MCF 10A (cell line): ENCODE measurements at places on chromosomes 3 and 15. TPM values are rescaled to one million over a fixed set of nuclear protein-coding genes. Genes with fewer than 3 reads are reported as not detected.

GRCh38 chr3:171649911-171650592, 160.2 kb downstream of the PLD1 start:
- H3K27me3 ChIP-seq: no peaks in the 10 kb centered on the region
- peaks cover 8% of the 10 kb centered on the region for H3K4me1 ChIP-seq
- no peak overlapping the region for H3K4me3 ChIP-seq
- H3K27ac ChIP-seq: no peak overlapping the region

UTS2B gene
- total RNA-seq: 0.26 TPM in 1 of 2 replicates, not detected in the other

SNTN gene
- not detected in 2 replicates for total RNA-seq

DNA sequence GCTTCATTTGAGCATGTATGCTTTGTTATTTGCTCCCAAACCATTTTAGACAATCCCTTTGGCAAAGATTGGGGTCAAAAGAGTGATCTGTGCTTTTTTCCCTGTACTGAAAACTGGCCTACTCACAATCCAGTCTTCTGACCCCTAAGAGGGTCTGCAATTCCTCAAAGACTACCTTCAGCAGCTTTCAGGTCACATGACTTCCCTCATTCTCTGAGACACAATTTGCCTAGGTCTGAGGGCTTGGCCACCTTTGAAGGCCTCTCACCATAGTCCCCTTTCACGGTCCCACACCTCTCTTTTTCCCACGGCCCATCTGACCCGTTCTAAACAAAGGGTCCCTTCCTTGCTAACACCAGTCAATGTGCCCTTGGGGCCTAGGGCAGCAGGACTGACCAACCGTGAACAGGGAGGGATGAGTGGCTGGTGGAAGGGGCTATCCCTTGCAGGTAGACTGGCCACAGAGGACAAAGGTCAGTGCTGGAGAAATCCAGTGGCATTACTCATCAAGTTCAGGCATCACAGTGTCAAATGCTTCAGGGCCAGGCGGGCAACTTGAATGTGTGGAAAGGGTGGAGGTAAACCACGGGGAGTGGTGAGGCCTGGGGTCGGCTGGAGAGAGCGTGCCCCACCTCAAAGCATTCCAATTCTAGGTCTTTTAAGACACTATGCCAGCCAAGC, 10.8 kb downstream of the RASL12 start:
- no peak overlapping the region for H3K4me3 ChIP-seq
- no peak overlapping the region for H3K27ac ChIP-seq
- no peaks in the 10 kb centered on the region for H3K36me3 ChIP-seq
- DNase-seq: no peak
- peaks cover 4% of the 10 kb centered on the region for H3K4me1 ChIP-seq

GRCh38 chr15:42845581-42845980, 75.0 kb downstream of the TTBK2 start:
- peaks cover 5% of the 10 kb centered on the region for H3K36me3 ChIP-seq
- no peak overlapping the region for H3K4me3 ChIP-seq
- peak; percentile 18 for DNase-seq
- H3K27me3 ChIP-seq: no peaks in the 10 kb centered on the region

DNA sequence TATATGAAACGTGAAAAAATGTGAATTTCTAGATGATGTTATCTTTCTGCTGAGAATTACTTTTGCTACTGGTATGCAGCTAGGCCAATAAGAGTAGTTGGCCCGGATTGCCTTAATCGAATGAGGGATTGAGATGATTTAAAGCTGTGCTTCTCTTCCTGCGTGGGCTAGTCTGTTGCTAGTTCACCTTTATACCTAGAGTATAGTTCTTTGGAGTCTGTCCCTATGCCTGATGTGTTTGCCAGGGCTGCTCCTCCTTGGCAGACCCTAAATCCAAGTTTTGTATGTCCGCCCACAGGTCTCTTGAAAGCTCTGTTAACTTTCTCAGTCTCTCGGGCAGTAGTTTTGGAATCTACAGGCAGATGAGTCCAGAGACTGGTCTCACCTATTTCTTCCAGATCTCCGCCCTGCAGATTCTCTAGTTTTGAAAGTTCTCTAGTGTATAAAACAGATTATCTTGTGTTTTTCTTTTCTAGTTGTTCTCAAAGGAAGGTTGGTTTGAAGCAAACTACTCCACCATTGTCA, 64.9 kb downstream of the MEF2A start:
- H3K36me3 ChIP-seq: peaks cover 20% of the 10 kb centered on the region
- no peaks in the 10 kb centered on the region for H3K27me3 ChIP-seq
- no peak overlapping the region for H3K4me3 ChIP-seq
- peaks cover 30% of the 10 kb centered on the region for H3K4me1 ChIP-seq
- no peak for DNase-seq

EFHB gene
- 1.4 and 1.5 TPM in 2 replicates for total RNA-seq

DNA sequence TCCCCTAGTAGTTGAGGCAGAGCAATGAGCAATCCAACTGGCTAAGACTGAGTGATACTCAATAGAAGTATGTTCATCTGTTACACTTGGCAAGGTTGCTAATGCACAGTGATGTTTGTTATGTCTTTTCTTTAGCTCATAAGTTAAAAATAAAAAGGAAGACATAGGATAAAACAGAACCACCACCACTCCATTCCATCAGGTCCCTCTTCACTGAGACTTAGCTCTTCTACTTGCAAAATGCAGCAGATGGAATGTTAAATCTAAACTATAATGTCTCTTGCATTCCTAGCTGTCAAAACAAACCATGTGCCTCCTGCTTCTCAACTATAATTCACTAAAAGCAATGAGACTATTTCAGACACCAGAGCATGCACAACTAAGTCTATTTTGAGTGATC, 265.6 kb upstream of the UBE2E2 start:
- no peaks in the 10 kb centered on the region for H3K27me3 ChIP-seq
- H3K4me3 ChIP-seq: no peak overlapping the region
- no peak for DNase-seq
- no peaks in the 10 kb centered on the region for H3K4me1 ChIP-seq
- H3K36me3 ChIP-seq: peaks cover 6% of the 10 kb centered on the region

PPM1L gene
- total RNA-seq: 1.7 and 2.1 TPM in 2 replicates

DNA sequence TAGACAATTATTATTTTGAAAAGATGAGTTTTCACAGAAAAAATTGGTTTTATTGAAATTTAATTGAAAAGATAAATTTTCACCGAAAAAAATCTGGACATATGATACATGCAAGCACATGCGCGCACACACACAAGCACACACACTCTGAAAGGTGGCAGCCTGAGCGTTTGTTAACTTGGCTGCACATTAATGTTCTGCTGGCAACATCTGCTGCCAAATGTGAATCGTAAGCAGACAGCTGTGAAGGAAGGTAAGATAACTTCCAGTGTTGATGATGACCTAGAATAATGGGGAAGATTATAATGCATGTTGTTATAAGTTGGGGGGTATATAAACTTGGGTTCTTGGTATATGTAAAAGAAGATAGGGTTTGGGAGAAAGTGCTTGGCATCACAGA, 18.4 kb upstream of the CMTM7 start:
- no peaks in the 10 kb centered on the region for H3K4me1 ChIP-seq
- no peak overlapping the region for H3K27ac ChIP-seq

- DNase-seq: no peak
- peaks cover 12% of the 10 kb centered on the region for H3K4me1 ChIP-seq
- no peak overlapping the region for H3K4me3 ChIP-seq
- H3K36me3 ChIP-seq: no peaks in the 10 kb centered on the region
Measured at GRCh38 chr3:98770261-98771039, 7.3 kb downstream of the ST3GAL6 start.

GRCh38 chr3:32443478-32443877, 51.8 kb downstream of the CMTM7 start:
- peak; percentile 82 for DNase-seq
- H3K4me1 ChIP-seq: peaks cover 5% of the 10 kb centered on the region
- H3K4me3 ChIP-seq: no peak overlapping the region
- no peaks in the 10 kb centered on the region for H3K27me3 ChIP-seq
- H3K27ac ChIP-seq: no peak overlapping the region
- peaks cover 17% of the 10 kb centered on the region for H3K36me3 ChIP-seq

GRCh38 chr15:78850352-78850751, 22.3 kb upstream of the MORF4L1 start:
- H3K4me3 ChIP-seq: no peak overlapping the region
- no peaks in the 10 kb centered on the region for H3K4me1 ChIP-seq
- no peaks in the 10 kb centered on the region for H3K27me3 ChIP-seq
- DNase-seq: no peak
- H3K36me3 ChIP-seq: no peaks in the 10 kb centered on the region

GRCh38 chr15:65740148-65740547, 51.9 kb downstream of the DENND4A start:
- DNase-seq: peak; percentile 2
- no peaks in the 10 kb centered on the region for H3K4me1 ChIP-seq
- H3K36me3 ChIP-seq: peaks cover 26% of the 10 kb centered on the region

GRCh38 chr3:172152874-172153273, 113.5 kb downstream of the FNDC3B start:
- H3K27ac ChIP-seq: peak overlapping the region; percentile 88
- H3K4me1 ChIP-seq: peaks cover 49% of the 10 kb centered on the region
- peak; percentile 58 for DNase-seq
- H3K36me3 ChIP-seq: peaks cover 8% of the 10 kb centered on the region
- peak overlapping the region; percentile 53 for H3K4me3 ChIP-seq

- no peaks in the 10 kb centered on the region for H3K36me3 ChIP-seq
- H3K4me3 ChIP-seq: no peak overlapping the region
- H3K27me3 ChIP-seq: peaks cover 23% of the 10 kb centered on the region
- no peak overlapping the region for H3K27ac ChIP-seq
Measured at GRCh38 chr3:25424614-25425013, 3.4 kb upstream of the RARB start.

DNA sequence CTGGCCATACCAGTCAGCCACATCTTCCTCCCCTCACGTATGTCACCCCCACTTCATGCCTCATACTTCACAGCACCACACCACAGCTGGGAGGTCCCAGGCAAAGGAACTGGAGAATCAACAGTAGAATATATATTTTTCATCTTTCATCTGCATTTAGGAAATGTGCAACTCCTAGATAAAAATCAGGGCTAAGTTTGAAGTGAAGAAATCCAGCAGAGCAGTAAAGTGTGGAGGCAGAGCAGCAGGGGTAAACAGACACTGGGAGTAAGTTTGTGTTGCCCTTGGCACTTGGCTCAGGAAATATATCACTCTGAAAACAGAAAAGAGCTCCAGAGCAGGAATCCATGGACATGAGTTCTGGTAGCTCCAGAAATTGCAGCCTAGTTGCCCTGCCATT, 2.8 kb upstream of the HERC1 start:
- no peak overlapping the region for H3K4me3 ChIP-seq
- no peak for DNase-seq
- no peaks in the 10 kb centered on the region for H3K36me3 ChIP-seq
- H3K27ac ChIP-seq: no peak overlapping the region
- H3K4me1 ChIP-seq: peaks cover 17% of the 10 kb centered on the region

DNA sequence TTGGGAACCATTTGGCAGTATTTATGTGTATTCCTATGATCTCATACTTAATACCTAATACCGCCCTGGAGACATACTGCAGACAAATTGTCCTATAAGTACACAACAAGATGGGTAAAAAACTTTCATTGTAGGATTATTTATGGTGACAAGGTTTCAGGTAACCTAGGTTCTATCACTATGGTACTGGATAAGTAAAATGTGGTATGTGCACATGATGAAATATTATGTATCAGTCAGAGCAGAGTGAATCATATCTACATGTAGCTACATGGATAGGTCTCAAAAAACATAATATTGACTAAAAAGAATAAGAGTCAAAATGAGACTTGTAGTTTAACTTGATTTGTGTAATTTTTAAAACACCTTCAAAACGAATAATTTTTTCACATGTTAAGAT, 147.8 kb downstream of the LEKR1 start:
- no peak overlapping the region for H3K27ac ChIP-seq
- no peaks in the 10 kb centered on the region for H3K36me3 ChIP-seq
- H3K4me3 ChIP-seq: no peak overlapping the region
- no peaks in the 10 kb centered on the region for H3K4me1 ChIP-seq
- H3K27me3 ChIP-seq: no peaks in the 10 kb centered on the region

GRCh38 chr15:82970696-82971095, 15.3 kb upstream of the RAMAC start:
- no peaks in the 10 kb centered on the region for H3K36me3 ChIP-seq
- H3K4me3 ChIP-seq: no peak overlapping the region
- DNase-seq: no peak
- H3K27ac ChIP-seq: no peak overlapping the region
- H3K27me3 ChIP-seq: no peaks in the 10 kb centered on the region
- no peaks in the 10 kb centered on the region for H3K4me1 ChIP-seq

DNA sequence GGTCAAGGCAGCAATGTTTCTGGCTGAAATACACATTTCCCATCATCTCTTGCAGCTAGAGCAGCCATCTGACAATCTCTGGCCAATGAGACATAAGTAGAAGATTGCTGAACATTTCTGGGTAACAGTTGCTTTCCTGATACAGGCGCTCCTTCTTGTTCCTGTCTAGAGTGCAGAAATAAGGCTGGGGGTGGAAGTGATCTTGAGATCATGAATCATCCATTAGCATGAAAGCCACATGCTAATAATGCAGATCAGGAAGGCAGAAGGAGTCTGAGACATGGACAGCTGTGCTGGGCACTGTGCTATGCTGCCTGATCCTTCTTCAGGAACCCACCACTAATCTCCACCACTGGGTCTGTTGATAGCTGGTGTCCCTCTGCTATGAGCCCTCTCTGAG, 14.8 kb upstream of the TMEM108 start:
- H3K27me3 ChIP-seq: peaks cover 40% of the 10 kb centered on the region
- H3K4me3 ChIP-seq: no peak overlapping the region
- no peak overlapping the region for H3K27ac ChIP-seq
- DNase-seq: no peak
- H3K4me1 ChIP-seq: no peaks in the 10 kb centered on the region

DNA sequence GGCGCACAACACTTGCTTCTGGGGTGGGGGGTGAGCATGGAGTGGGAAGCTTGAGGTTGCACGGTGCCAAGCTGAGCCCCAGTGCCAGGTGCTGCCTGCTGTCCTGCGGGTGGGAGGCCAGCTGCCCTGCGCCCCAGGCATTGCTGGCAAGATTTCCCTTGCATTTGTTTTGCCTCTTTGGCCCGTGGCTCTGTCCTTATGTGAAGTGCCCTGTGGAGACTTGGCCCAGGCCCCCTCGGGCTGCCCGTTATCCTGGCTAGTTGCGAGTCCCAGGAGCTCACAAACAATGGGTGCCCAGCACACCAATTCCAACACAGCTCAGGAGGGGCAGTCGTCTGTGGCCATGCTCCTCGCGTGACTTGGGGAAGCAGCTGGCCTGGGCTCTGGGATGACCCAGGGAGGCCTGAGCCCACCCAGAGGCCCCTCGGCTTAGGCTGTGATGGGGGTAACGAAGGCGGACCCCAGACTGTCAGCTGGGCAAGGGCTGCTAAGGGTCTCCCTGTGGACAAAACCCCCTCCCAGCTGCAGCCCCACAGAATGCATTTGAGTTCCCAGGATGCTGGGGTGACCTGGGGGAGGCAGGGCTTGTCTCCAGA, 5.9 kb downstream of the C3orf22 start:
- no peaks in the 10 kb centered on the region for H3K4me1 ChIP-seq
- no peak overlapping the region for H3K27ac ChIP-seq
- DNase-seq: no peak

GRCh38 chr3:72803573-72803972, 44.7 kb downstream of the SHQ1 start:
- no peak overlapping the region for H3K27ac ChIP-seq
- peaks cover under 1% of the 10 kb centered on the region for H3K36me3 ChIP-seq
- no peaks in the 10 kb centered on the region for H3K27me3 ChIP-seq
- H3K4me3 ChIP-seq: no peak overlapping the region
- H3K4me1 ChIP-seq: no peaks in the 10 kb centered on the region
- no peak for DNase-seq

TIMP4 gene
- total RNA-seq: not detected in 2 replicates
